Activated CD8-positive, alpha-beta memory T cell treated with anti-CD3 and anti-CD28 coated beads for 24 hours (primary cell): ENCODE measurements at places on chromosomes 6 and 20.
A peak's percentile ranks its signal among the peaks of the same experiment; 100 is the strongest.

DNA sequence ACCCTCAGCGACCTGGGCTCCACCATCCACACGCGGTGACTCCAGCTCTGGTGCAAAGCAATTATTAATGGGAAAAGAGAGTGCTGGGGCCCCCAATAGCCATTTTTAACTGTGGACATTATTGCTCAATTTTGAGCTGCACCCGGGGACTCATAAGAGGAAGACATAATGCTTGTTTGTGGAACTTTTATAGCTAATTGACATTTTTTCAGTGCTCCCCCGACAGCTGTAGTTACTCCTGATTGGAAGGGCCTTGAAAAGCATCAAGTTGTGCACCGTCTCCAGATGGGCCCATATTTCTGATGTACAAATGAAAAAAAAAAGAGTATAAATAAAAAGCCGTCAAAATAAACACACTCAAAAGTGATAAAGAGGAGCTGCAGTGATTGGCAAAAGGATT is 327.0 kb downstream of the KIF16B start:
- no peak for DNase-seq

GRCh38 chr6:30349421-30350177 is 4.6 kb downstream of the RPP21 start:
- no peak for DNase-seq

- DNase-seq = no peak
These were observed 963 bp downstream of the MPIG6B start for GRCh38 chr6:31723980-31724691.

GRCh38 chr6:133503336-133503729 is 262.2 kb downstream of the EYA4 start:
- DNase-seq = no peak

GRCh38 chr20:33681728-33682353 is 4.3 kb downstream of the E2F1 start:
- no peak for DNase-seq

DNA sequence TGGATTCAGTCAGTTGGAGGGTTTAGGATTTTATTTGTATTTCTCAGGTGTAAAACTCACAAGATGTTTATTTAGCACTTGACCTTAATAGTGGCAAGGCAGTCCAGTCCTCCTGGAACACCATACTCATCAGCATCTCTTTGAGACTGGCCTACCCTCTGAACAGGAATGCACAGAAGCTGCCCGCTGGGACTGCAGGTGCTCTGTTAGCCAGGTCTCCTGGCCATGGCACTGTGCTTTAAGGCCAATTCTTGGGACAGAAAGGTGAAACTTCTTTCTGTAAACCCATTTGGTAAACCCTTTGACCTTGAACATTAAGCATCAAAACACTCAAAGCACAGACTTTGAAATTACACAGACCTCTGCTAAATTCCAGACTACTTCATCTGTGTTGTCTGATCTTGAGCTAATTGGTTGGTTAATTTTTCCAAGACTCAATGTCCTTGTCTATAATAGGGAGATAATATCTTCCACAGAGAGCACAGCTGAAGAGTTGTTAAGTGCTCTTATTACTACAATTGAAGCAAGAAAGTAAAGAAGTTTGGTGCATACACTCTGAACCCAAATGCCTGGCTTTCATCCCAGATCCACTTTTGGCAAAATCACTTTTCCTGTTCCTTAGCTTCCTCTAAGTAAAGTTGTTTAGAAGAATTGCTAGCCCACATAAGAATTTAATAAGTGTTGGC is 54.9 kb upstream of the NT5E start:
- DNase-seq = no peak

DNA sequence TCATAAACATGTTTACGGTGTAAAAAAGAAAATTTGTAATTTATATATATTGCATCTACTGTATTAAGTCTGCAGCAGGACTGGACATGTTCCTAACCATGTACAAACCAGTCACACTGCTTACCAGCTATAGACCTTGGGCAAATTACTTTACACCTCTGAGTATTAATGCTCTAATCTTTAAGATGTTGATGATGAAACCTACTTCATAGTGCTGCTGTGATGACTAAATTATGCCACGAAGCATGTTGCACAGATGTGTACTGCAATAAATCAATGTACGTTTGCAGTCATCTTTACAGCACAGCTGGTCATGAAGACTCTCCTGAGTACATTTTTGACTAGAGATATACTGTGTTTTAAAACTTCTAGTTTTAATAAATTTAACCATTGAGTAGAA is 42.6 kb downstream of the PRKN start:
- no peak for DNase-seq

GRCh38 chr6:166714581-166714980 is 87.5 kb upstream of the RPS6KA2 start:
- no peak for DNase-seq

GRCh38 chr6:119566546-119567260 is 217.1 kb upstream of the MAN1A1 start:
- no peak for DNase-seq

- DNase-seq = no peak
These were observed 9.0 kb downstream of the PAK5 start for GRCh38 chr20:9829835-9830234.

- no peak for DNase-seq
These were observed 1.7 kb downstream of the STX16 start for GRCh38 chr20:58652606-58653294.

DNA sequence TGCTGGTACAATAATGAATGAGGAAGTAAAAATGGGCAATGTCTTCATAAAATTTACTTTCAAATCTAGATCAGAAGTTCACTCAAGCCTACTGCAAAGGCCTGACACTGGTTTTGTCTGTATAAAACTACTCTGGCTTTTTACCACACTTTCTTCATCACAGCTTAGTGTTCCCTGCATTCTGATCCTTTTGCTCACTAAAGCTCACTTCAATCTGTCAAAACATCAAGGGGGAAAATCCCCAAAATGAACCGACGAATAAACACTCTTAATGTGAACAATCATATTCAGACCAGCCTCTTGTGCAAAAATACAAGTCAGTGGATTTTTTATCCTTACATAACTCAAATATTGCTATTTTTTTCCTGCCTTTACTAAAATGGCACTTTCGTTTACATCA is 98.5 kb downstream of the PRDM1 start:
- DNase-seq = no peak

DNA sequence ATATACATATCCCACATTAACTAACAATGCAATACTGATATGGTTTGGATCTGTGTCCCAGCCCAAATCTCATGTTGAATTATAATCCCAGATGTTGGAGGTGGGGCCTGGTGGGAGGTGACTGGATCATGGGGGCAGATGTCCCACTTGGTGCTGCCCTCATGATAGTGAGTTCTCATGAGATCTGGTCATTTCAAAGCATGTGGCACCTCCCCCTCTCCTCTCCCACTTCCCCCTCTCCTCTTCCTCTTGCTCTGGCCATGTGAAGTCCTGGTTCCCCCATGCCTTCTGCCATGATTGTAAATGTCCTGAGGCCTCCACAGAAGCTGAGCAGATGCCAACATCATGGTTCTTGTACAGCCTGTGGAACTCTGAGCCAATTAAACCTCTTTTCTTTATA is 71.2 kb downstream of the FYN start:
- no peak for DNase-seq

- no peak for DNase-seq
These were observed 111.0 kb upstream of the ADTRP start for GRCh38 chr6:11889572-11889971.

- DNase-seq = no peak
These were observed 13.0 kb downstream of the EFCAB8 start for GRCh38 chr20:32871627-32872160.

DNA sequence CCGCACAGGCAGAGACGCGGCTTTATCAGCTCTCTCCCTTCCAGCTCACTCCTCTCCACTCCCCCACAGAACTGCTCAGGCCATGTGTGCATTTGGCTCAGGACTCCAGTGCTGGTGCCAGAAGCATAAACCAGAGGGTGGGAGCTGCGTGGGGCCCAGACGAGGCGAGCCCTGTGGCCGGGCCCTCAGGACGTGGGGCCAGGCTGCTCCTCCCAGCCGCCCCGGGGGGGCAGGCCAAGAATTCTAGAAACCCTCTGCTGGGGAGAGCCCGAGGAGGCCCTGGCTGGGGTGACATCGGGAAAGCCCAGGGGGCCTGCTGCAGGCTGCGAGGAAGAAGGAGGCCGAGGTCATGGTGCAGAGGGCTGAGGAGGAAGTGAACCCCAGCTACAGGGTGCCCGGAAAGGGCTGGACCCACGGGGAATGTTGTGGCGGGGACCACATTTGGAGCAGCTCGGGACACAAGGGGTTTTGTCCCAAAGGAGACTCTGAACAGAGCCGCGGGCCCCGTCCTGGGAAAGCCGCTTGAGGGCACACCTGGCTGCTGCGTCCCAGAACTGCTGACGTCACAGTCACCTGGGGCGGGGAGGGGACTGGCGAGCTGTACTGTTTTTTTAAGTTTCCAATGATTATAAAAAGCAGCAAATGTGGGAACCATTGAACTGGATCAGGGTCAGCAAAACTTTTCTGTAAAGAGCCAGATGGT is 107.1 kb downstream of the BANF2 start:
- no peak for DNase-seq

- DNase-seq = no peak
These were observed 29.8 kb downstream of the KIF6 start for GRCh38 chr6:39695447-39695846.

DNA sequence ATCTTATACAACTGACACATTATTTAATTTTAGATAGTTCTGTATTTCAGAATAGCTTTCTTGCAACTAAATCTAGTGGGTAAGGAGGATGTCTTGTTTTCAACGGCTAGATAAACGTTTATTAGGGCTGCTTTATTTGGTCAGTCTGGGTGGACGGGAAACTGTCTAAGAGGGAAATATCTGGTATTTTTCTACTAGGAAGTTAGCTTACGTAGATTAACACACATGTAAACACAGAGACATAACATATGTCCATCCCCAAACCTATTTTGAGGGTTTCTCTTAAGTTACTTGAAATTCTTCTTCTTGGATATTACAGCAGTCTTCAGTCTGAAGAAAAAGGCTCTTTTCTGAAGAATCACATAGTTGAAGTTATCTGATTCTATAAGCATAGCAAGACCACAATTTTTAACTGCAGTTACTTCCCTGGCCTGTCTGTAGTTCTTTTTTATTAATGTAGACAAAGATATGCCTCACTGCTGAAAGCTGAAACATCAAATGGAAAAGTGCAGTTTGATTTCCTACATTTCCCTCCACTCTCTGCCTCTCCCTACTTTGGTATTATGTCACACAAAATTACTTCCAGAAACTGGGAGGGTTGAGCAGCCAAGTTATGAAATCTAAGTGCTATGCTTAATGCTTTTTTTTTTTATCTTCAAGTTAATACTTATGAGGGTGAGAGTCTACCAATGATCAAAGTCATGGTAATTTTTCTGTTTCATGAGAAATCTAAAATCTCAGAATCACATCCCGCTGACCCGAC is 37.4 kb downstream of the PLAGL1 start:
- no peak for DNase-seq

- DNase-seq = peak; percentile 91
These were observed 10.7 kb downstream of the TUBB start for GRCh38 chr6:30730601-30731435.

GRCh38 chr6:12750416-12750815 is 33.8 kb downstream of the PHACTR1 start:
- no peak for DNase-seq

DNA sequence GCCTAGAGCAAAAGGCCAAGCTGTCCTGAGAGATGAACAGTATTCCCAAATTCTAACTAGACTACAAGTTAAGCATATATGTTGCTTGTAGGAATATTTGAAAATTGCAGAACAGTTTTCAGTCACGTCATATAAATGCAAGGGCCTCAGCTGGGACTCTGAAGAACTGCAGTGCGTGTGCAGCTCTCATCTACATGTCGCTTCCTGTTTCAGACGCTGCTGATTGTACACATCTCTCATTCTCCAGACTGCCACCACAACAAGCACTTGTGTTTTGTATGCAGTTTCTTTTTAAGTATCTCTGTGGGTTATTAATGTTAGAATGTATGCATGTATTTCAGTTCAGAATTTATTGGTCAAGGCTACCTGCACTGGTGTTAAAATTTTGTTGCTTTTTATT is 119.7 kb downstream of the MAP3K4 start:
- DNase-seq = no peak

DNA sequence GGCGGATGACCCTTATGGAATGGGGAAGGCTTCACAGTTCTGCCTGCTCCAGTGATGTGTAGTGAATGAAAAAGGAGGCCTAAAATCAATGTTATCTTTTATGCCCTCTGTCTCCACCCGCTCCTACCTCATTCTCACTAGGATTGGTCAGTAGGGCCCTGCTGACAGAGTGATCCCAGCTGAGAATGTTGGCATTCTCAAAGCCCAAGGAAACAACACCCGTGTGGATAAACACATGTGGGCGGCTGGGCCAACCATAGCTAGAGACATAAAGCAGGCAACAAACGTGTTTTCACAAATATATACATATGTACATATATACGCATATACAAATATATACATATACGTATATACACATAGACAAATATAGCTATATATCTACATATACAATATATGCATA is 4.5 kb downstream of the RIPK1 start:
- no peak for DNase-seq

DNA sequence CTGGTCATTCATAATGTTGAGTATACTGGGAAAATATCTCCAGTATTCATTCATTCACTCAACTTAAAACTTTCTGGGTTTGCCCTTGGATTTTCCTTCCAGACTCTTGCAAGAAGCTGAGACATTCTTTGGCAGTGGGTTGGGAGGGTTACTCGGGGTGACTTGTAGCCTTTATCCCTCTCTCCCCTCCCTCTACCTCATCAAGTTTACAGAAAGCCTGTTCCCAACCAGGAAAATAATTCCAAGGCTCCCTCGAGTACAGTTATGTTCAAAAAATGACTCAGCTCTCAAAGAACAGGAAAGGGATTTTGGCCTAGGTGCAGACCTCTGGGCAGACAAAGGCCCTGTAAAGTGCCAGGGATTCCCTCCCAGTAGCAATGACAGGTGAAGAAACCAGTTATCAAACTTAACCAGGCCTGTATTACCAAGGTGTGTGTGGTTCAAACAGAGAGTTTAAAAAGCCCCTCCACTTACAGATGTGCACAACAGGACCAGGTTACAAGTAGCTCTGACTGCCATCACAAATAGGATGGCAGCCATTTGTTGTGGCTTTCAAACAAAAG is 22.2 kb downstream of the FKBP1A start:
- DNase-seq = no peak

- no peak for DNase-seq
These were observed 178.3 kb downstream of the ZDHHC14 start for GRCh38 chr6:157559201-157559756.

DNA sequence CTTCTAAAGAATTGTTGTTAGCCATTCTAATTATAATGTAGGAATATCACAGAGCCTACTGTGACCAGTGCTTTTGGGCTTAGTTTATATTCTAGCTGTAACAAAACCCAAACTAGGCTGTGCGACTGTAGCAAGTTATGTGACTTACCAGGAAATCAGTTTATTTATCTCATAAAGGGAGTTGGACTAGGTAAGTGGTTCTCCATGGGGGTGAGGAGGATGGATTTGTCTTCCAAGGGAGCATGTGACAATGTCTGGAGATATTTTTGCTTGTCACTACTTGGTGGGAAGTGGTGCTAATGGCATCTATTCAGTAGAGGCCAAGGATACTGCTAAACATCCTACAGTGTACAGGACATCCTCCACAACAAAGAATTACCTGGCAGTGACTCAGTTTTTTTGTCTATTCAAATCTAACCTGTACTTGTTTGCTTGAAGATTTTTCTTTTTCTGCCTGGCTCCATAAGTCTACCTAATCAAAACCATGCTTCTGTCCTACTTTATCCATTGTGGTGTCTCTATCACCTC is 32.5 kb downstream of the ZFAND3 start:
- no peak for DNase-seq
